T follicular helper cell (primary cell): ENCODE measurements at places on chromosomes 1 and 21.
A peak's percentile ranks its signal among the peaks of the same experiment; 100 is the strongest.

- peak; percentile 34 for DNase-seq
These were observed 3.6 kb downstream of the KIAA0040 start for GRCh38 chr1:175188936-175189335.

- DNase-seq, result no peak
These were observed 4.8 kb downstream of the CTH start for GRCh38 chr1:70415882-70416281.

GRCh38 chr1:31521761-31522555 lies 54.4 kb upstream of the TINAGL1 start:
- no peak for DNase-seq

GRCh38 chr1:45306319-45306718 lies 20.4 kb upstream of the HPDL start:
- DNase-seq, result no peak

DNA sequence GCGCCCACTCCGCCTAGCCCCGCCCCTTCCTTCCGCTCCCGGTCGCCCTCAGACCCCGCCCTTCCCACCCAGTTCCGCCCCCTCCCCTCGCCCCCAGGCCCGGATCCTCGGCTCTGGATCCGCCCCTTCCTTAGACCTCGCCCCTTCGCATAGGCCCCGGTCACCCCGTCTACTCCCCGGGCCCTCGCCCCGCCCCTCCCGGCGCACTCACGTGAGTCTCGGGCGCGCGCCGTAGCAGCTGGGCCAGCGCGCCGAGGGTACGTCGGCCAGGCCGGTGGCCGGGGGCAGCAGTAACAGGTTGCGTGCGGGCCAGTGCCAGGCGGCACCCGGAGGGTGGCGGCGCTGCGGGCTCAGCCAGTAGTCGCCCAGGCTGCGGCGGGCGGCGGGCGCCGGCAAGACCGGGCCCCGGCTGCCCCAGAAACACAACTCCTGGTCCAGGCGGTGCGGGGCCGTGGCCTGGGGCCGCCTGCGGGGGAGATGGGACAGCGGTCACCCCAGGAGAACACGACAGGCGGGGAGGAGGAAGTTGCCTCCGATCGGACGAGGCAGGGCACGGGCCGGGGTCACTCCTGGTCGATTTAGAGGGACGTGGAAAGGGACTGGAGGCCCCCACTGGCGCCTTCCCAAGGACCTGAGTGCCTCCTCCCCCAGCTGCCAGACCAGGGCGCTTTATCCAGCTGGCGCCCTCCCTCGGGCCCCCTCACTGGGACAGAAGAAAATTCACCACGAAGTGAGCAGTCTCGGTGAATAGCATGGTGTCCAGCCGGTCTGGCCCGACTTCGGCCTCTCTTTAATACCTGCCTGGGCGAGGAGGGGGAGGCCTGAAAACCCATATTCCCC lies 10.7 kb downstream of the FAM229A start:
- peak; percentile 90 for DNase-seq

DNA sequence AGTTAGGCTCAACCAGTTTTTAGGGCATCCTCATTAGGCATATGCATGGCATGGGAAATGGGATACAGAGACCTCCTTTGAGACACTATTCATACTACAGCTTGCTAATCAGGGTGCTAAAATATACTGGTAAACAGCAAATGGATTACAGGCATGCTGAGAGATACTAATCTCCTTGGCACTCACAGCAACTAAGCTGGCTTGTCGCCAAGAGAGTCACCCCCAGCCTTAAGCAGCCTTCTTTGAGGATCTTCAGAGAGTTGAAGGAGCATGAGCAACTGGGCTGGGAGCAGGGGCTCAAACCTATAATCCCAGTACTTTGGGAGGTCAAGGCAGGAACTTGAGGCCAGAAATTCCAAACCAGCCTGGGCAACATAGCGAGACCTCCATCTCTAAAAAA lies 120.1 kb upstream of the NR5A2 start:
- DNase-seq, result no peak

- DNase-seq, result no peak
These were observed 172.0 kb upstream of the CAMK1G start for GRCh38 chr1:209411491-209411929.

GRCh38 chr1:46421739-46422138 lies 27.6 kb downstream of the FAAH start:
- no peak for DNase-seq

- no peak for DNase-seq
These were observed 46.7 kb downstream of the LPGAT1 start for GRCh38 chr1:211783897-211784296.

DNA sequence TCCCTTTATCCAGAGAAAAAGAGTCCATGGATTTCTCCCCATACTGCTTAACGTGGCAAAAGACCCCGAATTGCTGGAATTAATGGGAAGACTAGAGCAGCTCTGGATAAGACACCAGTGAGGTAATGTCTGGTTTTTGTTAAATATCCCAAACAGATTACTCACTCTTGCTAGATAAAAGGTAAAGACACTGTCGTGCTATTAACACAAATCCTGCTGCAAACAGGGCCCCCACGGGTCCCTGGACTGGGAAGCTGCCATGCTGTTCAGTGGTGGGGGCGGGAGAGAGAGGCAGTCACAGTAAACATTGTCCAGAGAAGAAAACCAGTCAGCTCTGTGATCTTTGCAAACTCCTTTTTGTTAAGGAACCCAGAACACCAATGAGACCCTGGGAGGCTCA lies 15.2 kb upstream of the SRP9 start:
- DNase-seq, result no peak

DNA sequence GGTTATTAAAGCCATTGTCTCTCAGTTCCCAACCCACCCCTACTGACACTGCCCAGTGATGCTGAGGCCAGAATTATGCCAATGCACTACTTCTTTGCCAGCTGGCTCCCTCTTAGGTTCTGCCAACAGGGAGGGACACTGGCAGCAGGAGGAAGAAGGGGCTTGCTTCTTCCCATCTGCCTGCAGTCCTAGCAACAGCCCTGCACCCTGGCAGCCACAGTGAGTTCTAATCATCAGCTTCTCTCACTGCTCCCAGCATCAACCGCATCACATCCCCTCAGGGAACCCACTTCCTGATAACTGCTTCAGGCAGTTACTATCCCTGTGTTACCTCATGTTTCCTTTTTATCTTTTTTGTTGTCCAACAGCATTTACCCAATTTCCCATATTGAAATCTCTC lies 86.2 kb downstream of the UBR4 start:
- no peak for DNase-seq

DNA sequence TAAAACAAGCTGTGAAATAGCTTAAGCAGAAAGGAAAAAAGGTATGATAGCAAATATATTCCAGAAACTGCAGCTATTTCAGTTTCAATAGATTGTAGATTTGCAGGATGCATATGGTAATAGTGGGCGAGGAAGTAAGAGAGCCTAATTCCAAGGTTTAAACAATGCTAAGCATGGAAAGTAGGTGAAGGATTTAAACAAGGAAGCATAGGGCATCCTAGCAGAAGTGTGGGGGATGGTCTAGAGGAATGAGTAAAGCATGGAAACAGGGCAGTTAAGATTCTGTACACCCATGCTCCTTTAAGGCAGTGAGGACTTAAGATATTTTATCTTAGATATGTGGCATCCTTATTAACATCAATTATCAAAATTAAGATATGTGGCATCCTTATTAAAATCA lies 2.6 kb downstream of the IVNS1ABP start:
- DNase-seq, result no peak

DNA sequence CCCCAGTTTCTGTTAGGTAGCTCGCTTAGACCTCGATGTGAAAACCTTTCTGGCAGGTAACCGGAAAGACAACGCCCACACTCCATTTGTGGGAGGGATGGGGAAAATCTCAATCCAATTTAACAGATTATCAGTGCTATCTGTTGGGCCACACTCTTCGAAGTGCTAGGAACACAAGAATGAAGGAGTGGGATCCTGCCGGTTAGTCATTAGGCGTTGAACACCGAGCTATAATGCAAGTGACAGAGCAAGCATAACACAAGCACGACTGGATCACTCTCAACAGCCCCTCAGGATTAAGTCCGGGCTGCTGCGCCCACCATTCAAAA lies 531 bp downstream of the SNIP1 start:
- no peak for DNase-seq

DNA sequence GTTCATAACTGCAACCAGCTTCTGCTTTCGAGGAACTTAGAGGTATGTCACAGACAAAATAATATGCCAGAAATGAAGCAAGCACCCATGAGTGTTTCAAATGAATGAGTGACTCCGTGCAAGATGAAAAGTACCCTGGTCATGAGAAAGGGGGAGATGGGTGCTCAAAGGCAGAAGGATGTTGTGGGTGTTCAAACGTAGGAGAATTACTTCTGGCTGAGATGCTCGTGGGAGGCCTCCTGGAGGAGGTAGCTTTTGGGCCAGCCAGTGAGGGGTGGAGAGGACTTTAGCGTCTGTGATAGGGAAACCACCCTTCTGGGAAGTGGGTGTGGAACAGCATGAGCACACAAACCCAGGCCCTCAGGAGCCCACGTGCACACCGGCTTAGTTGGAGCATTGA lies 113.8 kb downstream of the SYF2 start:
- no peak for DNase-seq

- no peak for DNase-seq
These were observed 30.5 kb upstream of the LRIG2 start for GRCh38 chr1:113042285-113043143.

- no peak for DNase-seq
These were observed 81.4 kb downstream of the ASTN1 start for GRCh38 chr1:177082855-177083693.

DNA sequence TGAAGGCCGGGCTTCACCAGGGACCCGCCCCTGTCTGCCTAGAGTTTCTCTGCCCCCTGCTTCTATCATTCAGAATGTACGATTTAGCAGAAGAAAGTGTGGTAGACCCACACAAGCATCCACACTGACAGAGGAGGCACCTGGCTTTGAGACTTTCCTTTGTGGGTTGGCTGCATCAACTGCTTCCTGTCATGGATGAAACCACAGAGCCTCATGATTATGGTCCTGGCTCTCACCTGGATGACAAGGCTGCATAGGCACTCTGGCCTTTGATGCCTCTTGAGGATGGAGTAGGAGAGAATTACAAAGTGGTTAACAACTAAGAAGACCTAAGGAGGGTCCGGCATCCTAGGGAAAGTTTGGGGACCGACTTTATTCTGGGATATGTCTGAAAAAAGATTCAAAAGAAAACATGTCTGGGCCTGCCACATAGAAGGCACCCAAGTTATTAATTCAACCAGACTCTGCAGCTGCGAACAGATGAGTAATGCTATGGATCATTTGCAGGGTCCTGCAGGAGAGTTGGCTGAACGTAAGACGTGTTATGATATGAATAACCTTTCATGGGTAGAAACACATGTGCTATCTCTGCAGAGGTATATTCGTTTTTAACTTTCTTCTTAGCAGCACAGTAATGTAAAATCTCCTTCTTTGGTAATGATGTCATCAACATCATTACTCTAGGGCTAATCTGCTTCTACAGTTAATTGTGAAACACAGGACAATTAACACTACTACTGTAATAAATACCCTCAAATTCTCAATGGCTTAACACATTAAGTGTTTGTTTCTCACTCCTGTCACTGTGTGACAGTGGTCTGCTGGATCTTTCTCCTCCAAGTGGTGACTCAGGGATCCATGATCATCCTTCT lies 136.2 kb downstream of the SLC35F3 start:
- DNase-seq, result no peak

DNA sequence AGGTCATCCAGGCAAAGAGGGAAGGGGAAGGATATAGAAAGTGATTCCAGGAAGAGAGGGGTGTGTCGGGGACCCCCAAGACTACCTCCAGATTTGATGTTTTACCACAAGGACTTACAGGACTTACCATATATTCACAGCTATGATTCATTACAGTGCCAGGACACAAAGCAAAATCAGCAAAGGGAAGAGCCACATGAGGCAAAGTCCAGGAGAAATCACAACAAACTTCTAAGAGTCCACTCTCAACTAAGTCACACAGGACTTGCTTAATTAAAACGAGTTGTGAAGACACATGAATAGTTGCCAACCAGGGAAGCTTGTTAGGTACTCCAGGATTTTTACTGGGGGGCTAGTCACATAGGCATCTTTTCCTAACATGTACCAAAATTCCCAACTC lies 217.3 kb downstream of the TTLL7 start:
- no peak for DNase-seq

- no peak for DNase-seq
These were observed 38.0 kb upstream of the ACTRT2 start for GRCh38 chr1:2983319-2983705.

- no peak for DNase-seq
These were observed 6.0 kb downstream of the IFNAR1 start for GRCh38 chr21:33330726-33331125.
